ENCODE measurements at places on chromosomes 4 and X. TPM values are rescaled to one million over a fixed set of nuclear protein-coding genes. Genes with fewer than 3 reads are reported as not detected.

DNA sequence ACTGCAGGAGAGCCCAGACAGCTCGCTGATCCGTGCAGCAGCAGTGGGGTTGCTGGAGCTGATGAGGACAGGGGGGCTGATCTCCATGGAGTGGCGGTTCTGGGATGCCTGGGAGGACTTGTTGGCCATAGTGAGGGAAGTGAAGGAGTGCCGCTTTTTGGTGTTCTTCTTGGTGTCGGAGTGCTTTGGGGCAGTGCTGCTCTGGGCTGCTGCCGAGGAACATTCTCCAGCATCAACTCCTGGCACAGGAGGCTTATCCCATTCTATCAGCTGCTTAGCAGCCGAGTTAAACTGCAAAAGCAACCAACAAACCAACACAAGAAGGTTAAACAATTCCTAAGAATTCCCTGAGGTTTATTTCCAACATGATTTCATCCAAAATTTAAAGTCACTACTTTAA, 126.3 kb upstream of the CBR4 start:
- no peak for ATAC-seq
- no peaks in the 10 kb centered on the region for H3K36me3 ChIP-seq
- peaks cover 9% of the 10 kb centered on the region for H3K27me3 ChIP-seq
- no peaks in the 10 kb centered on the region for H3K4me1 ChIP-seq

DNA sequence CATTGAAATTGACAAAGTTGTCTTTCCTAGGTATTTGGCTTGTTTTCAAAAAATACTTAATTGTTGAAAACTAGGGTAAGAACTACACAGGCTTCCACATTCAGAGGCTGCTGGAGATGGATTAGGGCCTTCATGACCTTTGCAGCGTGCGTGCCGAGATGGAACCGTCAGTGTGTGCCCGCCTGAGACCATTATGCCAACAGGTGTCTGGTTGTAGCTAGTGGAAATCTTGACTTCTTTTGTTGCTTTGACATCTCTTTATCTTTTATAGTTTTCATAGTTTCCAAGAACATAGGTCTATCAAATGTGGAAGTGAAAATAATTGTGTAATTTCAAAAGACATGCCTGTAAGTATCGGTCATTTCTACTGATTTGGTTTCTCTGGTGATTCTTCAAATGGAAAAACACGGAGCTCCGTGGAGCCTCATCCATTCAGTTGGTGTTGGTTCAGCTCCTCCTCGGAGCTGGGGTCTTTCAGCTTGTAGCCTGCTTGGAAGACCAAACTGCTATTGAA, 38.9 kb upstream of the CLCN4 start:
- no peaks in the 10 kb centered on the region for H3K27me3 ChIP-seq
- peaks cover 23% of the 10 kb centered on the region for H3K36me3 ChIP-seq
- no peak overlapping the region for H3K27ac ChIP-seq
- no peak for ATAC-seq
- no peak overlapping the region for H3K4me3 ChIP-seq

- no peaks in the 10 kb centered on the region for H3K4me1 ChIP-seq
- H3K36me3 ChIP-seq, result no peaks in the 10 kb centered on the region
- ATAC-seq, result no peak
- H3K4me3 ChIP-seq, result no peak overlapping the region
Measured at GRCh38 chr4:100849319-100849718, 331.5 kb upstream of the EMCN start.

GRCh38 chrX:54447461-54447860, 7.3 kb downstream of the TSR2 start:
- H3K36me3 ChIP-seq, result peaks cover 38% of the 10 kb centered on the region
- no peak for ATAC-seq
- no peak overlapping the region for H3K27ac ChIP-seq
- peaks cover under 1% of the 10 kb centered on the region for H3K4me1 ChIP-seq

DNA sequence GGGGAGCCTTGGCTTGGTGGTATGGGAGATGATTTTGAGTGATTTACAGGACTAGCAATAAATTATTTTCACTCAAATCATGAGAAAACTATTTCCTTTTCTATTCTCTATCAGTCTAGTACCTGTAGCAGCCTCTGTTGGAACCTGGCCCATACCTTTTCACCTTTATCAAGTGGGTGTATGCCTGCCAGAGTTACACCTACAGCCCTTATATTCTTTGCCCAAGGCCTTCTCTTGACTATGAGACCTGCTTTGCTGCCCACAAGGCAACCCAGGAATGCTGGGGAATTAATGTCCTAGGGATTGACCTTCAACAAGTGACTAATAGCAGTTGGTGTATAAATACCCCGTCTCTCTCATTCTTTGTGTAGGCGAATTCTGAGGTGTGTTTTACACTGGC, 20.0 kb upstream of the LEF1 start:
- H3K4me1 ChIP-seq, result no peaks in the 10 kb centered on the region
- no peak overlapping the region for H3K27ac ChIP-seq
- no peak for ATAC-seq
- no peaks in the 10 kb centered on the region for H3K36me3 ChIP-seq

TGIF2LX gene
- not detected for total RNA-seq

FHIP1A gene
- total RNA-seq, result not detected

DUSP9 gene
- 0.13 TPM for total RNA-seq

OTC gene
- total RNA-seq, result 0.21 TPM

RBM46 gene
- total RNA-seq, result not detected

TXK gene
- total RNA-seq, result 28.8 TPM

CTAG2 gene
- not detected for total RNA-seq

TCP11X2 gene
- total RNA-seq, result not detected

All from activated T-helper 17 cell treated with anti-CD3 and anti-CD28 coated beads, Interleukin-2, amount 50 U/mL, for 72 hours (primary cell).